ENCODE measurements at places on chromosomes 7 and 10. TPM values are rescaled to one million over a fixed set of nuclear protein-coding genes. Genes with fewer than 3 reads are reported as not detected.

DNA sequence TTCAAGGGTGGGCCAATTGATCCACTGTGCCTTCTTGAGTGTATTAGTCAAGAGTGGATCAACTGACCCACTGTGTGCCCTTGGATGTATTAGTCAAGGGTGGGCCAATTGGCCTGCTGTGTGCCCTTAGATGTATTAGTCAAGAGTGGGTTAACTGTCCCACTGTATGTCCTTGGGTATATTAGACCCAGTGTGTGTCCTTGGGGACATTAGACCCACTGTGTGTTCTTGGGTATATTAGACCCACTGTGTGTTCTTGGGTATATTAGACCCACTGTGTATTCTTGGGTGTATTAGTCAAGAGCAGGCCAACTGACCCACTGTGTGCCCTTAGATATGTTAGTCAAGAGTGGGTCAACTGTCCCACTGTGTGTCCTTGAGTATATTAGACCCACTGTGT is 601.8 kb downstream of the TYW1 start:
- no peak for DNase-seq

GRCh38 chr7:24075426-24075810 is 208.6 kb upstream of the NPY start:
- no peak for DNase-seq

The TBX20 gene
- total RNA-seq = 127 TPM

DNA sequence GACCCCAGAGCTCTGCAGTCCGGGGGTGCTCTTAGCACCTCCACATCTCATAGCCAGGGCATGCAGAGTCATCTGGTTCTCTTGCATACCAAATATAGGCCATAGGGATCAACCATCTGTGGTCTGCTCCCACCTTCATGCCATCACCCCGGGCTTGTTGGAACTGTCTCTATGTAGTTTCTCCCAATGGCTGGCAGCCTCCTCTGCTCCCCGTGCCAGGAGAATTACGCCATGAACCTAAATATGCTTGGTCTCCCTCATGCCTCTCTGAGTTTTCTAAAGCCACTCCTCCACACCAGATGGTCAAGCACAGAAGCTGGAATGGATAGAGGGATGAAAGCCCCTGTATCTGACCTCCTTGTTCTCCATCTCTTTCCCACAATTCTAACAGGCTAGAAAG is 302.6 kb upstream of the MYO3A start:
- no peak for DNase-seq

The SUN3 gene
- total RNA-seq = not detected

- DNase-seq = no peak
These were observed 51.1 kb downstream of the CAMK1D start for GRCh38 chr10:12400266-12400931.

The TRIM73 gene
- 1.5 TPM for total RNA-seq

The GRM3 gene
- 0.73 TPM for total RNA-seq

GRCh38 chr10:11510281-11510680 is 101.2 kb downstream of the USP6NL start:
- DNase-seq = no peak

The AS3MT gene
- 20.8 TPM for total RNA-seq

The OR2A42 gene
- not detected for total RNA-seq

Measured in heart left ventricle (tissue), 16 donors.